ENCODE measurements at places on chromosomes 4 and X.

DNA sequence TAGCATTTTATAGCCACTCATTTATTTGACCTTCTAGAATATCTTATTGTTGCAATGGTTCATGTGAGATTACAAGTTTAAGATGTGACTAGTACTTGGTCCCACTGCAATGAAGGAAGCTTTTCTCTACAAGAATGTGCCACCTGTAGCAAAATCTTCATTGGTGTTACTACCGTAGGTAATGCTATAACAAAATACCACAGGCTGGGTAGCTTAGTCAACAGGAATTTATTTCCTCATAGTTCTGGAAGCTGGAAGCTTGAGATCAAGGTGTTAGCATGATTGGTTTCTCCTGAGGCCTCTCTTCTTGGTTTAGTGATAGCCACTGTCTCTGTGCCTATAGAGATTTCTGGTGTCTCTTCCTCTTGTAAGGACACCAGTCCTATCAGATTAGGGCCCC, 441.0 kb downstream of the GPM6A start:
- DNase-seq, result no peak

DNA sequence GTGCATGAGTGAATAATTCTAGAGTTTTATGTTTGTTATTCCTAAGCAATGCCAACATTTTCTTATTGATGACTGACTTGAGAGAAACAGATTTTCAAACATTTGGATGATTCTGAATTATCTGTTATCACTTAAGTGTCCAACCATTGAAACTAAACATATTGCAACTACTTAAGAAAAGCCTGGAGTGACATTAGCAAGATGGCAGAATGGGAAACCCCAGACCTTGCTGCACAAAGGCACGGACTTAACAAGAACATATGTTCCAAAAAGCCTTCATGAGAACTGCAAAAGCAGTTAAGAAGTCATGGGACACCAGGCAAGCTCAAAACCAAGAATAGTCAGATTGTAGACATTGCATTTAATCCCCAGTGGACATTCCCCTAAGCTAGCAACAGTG, 215.1 kb downstream of the DCHS2 start:
- DNase-seq, result no peak

- DNase-seq, result no peak
Observed at GRCh38 chr4:123043793-123044425, 121.5 kb upstream of the NUDT6 start.

DNA sequence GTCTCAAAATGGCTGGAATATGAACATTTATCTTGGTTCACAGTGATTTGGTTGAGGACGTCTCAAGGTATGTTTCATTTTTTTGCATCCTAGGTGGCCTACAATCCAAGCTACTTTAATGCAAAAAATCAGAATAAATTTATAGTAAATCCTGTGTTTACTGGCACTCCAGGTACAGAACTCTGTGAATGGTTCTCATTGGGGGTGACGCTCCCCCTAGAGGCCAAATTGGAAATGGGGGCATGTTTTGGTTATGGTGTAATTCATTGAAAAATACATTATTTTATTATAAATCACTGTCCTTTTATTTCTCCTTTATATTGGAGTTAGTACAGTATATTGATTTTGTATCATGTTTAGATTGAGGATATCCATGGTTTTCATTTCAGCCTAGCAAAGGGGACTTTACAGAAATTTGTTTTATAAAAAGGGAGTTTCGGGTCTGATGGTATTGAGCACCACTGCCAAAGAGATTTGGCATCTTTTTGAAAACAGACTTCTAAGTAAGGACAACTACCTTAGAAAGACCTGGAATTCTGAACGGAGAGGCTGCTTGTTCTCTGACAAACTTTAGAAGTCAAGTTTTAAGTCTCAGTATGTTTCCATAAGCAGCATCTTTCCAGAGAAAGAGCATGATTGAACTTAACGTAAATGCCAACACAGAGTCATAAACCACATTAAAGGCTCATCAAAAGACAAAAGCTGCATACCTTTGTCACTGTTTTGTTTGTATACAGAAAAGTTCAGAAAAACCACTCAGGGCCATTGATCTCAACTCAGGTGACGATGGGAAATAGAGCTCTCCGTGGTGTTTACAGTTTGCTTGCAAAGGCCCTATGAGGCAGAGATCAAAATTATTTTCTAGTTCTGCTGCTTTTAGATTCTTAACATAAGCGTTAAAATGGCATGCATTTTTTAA, 19.4 kb downstream of the MTM1 start:
- DNase-seq, result no peak

DNA sequence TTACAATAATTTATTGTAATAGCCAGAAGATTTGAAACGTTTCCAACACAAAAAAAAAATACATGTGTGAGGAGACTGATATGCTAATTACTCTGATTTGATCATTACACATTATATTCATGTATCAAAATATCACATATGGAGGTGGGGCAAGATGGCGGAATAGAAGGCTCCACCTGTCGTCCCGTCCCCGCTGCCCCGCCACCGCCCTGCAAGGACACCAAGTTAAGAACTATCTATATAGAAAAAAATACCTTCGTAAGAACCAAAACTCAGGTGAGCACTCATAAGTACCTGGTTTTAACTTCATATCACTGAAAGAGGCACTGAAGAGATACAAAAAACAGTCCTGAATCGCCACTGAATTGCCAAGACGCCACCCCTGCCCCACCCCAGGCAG, 60.9 kb upstream of the SCRG1 start:
- DNase-seq, result no peak

GRCh38 chr4:146245850-146246249, 31.5 kb downstream of the REELD1 start:
- no peak for DNase-seq

- DNase-seq, result no peak
Observed at GRCh38 chrX:39384996-39385395, 583.7 kb downstream of the MID1IP1 start.

GRCh38 chrX:110218591-110218990, 99.3 kb downstream of the AMMECR1 start:
- no peak for DNase-seq

- no peak for DNase-seq
Observed at GRCh38 chr4:140130677-140131076, 23.3 kb downstream of the MAML3 start.

Measured in stimulated activated CD8-positive, alpha-beta memory T cell treated with anti-CD3 and anti-CD28 coated beads, Interleukin-15, amount 100 ng/mL, for 48 hours (primary cell).